ENCODE measurements at places on chromosomes 12 and 14. TPM values are rescaled to one million over a fixed set of nuclear protein-coding genes. Genes with fewer than 3 reads are reported as not detected.
A peak's percentile ranks its signal among the peaks of the same experiment; 100 is the strongest.

DNA sequence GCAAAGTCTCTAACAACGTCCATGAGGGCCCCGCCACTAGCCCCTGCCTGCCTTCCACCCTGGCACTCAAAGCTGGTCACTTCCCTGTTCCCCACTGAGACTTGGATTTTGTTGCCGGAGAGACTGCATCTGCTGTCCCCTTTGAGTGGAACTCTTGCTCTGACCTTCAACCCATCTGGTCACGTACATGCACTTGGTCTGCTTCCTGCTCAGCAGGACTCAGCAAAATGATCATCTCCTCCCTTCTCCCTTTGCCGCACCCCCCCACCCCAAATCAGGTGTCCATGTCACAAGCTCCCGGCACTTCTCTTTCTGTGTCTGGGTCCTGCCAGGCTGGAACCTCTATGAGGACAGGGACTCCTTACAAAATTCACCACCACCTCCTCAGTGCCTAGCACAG is 180.9 kb downstream of the CHST11 start:
- no peak for DNase-seq
- no peak overlapping the region for H3K27ac ChIP-seq
- no peak overlapping the region for H3K4me3 ChIP-seq
- H3K4me1 ChIP-seq: peaks cover 4% of the 10 kb centered on the region
- peaks cover 2% of the 10 kb centered on the region for H3K36me3 ChIP-seq
- H3K27me3 ChIP-seq: no peaks in the 10 kb centered on the region

SLC6A15 gene
- total RNA-seq: not detected

- no peak for DNase-seq
- peaks cover 44% of the 10 kb centered on the region for H3K4me1 ChIP-seq
- peak overlapping the region; percentile 91 for H3K27ac ChIP-seq
- H3K4me3 ChIP-seq: no peak overlapping the region
These were observed 166.7 kb downstream of the TMTC3 start for GRCh38 chr12:88308825-88309224.

DNA sequence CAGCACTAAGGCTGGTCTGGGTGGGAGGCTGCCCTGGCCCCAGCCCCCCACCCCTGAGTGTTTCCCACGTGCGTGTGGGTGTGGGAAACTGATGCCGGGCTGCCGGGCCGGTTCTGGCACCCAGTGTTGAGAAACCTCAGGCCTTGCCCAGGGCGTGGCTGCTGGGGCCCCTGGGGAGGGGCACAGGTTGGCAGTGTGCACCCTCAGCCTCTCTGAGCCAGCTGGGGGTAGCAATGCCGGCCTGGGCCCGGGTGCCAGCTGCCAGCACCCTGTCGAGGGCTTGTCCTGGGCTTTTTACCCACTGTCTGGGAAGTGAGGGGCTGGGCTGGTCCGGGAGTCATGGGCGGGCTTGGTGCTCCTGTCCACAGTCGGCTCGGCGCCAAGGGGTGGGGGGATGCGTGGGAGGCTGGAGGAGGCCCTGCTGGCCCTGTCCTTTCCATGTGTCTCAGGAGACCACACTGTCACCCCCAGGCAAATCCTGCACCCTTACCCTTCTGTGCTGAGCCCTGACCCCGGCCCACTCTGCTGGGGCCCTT is 15.7 kb downstream of the ASPG start:
- no peaks in the 10 kb centered on the region for H3K4me1 ChIP-seq
- peak; percentile 85 for DNase-seq
- H3K27ac ChIP-seq: no peak overlapping the region

- H3K27me3 ChIP-seq: peaks cover 37% of the 10 kb centered on the region
- no peaks in the 10 kb centered on the region for H3K36me3 ChIP-seq
- peaks cover 7% of the 10 kb centered on the region for H3K4me1 ChIP-seq
- no peak for DNase-seq
- peak overlapping the region; percentile 63 for H3K4me3 ChIP-seq
These were observed 888 bp upstream of the PLXNC1 start for GRCh38 chr12:94147387-94147990.

DNA sequence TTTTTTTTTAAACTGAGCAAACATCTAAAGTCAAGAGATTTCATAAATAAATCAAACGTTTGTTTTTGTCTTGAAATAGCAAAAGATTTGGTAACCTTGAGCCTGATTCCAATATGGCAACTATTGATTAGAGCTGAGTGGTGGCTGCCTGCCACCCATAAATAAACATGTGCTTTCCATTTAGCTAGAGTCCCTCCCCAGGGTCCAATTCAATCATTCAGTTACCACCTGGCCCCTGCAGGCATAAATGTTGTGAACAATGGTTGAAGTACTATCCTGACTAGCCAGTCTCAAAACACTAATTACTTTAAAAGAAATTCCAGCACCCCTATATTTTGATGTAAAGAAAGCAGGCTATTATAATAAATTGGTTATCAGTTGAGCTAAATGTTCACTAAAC is 129.7 kb upstream of the GRIP1 start:
- H3K27me3 ChIP-seq: peaks cover 15% of the 10 kb centered on the region
- H3K4me3 ChIP-seq: no peak overlapping the region
- peaks cover 7% of the 10 kb centered on the region for H3K4me1 ChIP-seq

DNA sequence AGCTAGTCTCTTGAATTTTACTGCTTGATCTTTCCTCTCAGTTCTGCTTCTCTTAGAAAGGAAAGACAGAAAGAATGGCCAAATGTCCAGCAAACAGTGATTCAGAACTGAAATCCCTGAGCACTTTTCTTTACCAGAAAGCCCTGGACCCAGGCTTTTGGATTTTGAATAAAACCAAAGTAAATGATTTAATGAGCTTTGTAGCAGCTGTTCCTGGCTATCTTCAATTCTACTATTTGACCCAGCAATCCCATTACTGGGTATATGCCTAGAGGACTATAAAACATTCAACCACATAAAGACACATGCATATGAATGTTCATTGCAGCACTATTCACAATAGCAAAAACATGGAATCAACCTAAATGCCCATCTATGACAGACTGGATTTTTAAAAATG is 187.2 kb downstream of the PRKD1 start:
- H3K27me3 ChIP-seq: no peaks in the 10 kb centered on the region
- no peak overlapping the region for H3K27ac ChIP-seq
- no peak overlapping the region for H3K4me3 ChIP-seq
- H3K36me3 ChIP-seq: no peaks in the 10 kb centered on the region
- H3K4me1 ChIP-seq: peaks cover 19% of the 10 kb centered on the region
- DNase-seq: no peak

PAPLN gene
- total RNA-seq: 45.3 TPM

AVPR1A gene
- total RNA-seq: 0.45 TPM

SCARB1 gene
- total RNA-seq: 20.4 TPM

- peaks cover 38% of the 10 kb centered on the region for H3K4me1 ChIP-seq
- H3K4me3 ChIP-seq: no peak overlapping the region
- peaks cover 24% of the 10 kb centered on the region for H3K36me3 ChIP-seq
- no peak for DNase-seq
- H3K27ac ChIP-seq: peak overlapping the region; percentile 82
- no peaks in the 10 kb centered on the region for H3K27me3 ChIP-seq
These were observed 42.9 kb downstream of the TRIP11 start for GRCh38 chr14:91996948-91997371.

IL26 gene
- 2.5 TPM for total RNA-seq

DNA sequence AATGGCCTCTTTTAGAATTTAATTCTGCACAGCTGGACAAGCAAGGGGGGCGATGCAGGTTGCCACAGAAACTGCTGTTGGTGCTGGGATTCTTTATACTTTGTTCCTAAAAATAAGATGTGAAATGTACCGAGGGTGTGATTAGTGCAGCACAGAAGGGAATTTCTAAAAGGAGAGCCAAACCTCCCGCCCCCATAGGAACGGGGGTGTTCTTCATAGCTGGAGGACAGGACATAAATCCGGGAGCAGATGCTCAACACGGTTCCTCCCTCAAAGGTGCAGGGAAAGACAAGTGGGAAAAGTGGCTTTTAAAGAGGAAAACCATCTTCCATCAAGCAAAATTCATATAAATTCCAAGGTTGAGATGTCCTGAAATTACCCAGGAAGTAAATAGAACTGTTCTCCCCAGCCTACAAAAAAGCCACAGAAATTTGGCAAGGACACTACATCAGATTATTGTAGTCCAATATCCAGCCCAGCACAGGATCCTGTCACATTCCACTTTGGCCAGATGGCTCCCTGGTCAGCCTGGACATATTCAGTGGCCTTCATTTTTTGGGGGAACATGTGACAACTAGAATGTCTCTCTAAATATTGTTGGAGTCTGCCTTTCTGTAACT is 51.4 kb upstream of the TMX1 start:
- H3K4me1 ChIP-seq: peaks cover 7% of the 10 kb centered on the region
- no peaks in the 10 kb centered on the region for H3K27me3 ChIP-seq
- H3K4me3 ChIP-seq: no peak overlapping the region
- no peak for DNase-seq

- H3K36me3 ChIP-seq: peaks cover 4% of the 10 kb centered on the region
- H3K27ac ChIP-seq: no peak overlapping the region
- H3K4me1 ChIP-seq: peaks cover 54% of the 10 kb centered on the region
These were observed 4.4 kb downstream of the CACNA1C start for GRCh38 chr12:2057041-2057794.

TAC3 gene
- total RNA-seq: not detected

- peaks cover 39% of the 10 kb centered on the region for H3K36me3 ChIP-seq
- H3K27ac ChIP-seq: peak overlapping the region; percentile 92
- peaks cover 36% of the 10 kb centered on the region for H3K4me1 ChIP-seq
- H3K27me3 ChIP-seq: no peaks in the 10 kb centered on the region
- DNase-seq: no peak
- peak overlapping the region; percentile 25 for H3K4me3 ChIP-seq
These were observed 4.7 kb upstream of the CDH24 start for GRCh38 chr14:23062002-23062401.

DNA sequence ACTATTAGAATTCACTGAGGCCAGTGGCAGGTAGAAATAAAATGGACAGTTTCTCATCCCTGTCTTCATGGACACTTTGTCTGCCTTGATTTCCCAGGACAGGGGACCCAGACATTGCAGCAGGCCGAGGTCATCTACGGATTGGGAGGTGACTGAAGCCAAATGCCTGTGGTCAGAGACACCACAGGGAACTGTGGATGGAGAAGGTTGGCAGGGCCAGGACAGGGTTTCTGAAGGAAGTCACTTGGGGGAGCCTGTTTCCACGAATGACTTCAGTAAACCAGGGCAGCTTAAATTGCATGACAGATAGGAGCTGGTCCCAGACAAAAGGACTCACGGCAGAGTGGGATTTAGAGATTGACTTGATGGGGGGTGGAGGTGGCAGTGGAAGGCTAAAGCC is 224.9 kb downstream of the NTF3 start:
- H3K4me3 ChIP-seq: no peak overlapping the region
- no peaks in the 10 kb centered on the region for H3K36me3 ChIP-seq
- DNase-seq: no peak
- H3K27me3 ChIP-seq: no peaks in the 10 kb centered on the region
- H3K27ac ChIP-seq: no peak overlapping the region

DNA sequence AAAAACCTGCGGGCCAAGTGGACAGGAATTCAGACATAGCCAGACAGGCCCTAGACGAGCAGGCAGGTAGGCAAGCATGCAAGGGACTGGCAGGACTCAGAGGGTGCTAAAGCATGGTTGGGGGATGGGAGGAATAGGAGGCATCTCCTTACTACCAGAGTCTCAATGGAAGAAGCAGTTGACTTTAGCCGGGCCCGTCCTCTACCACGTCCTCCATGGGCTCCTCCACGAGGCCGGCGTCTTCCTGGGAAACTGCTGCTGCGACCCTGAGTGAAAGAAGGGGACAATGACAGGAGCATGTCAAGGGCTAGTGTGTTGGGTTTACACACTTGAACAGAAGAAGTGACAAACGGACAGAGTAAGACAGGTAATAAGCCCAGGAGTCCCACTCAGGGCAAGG is 11.6 kb downstream of the KMT2D start:
- H3K27ac ChIP-seq: no peak overlapping the region
- H3K36me3 ChIP-seq: peaks cover 63% of the 10 kb centered on the region
- H3K27me3 ChIP-seq: no peaks in the 10 kb centered on the region
- DNase-seq: no peak
- H3K4me3 ChIP-seq: no peak overlapping the region

All from chondrocyte (in vitro differentiated cells).